Bone marrow (tissue), 2 donors: ENCODE measurements at places on chromosomes 3 and 15.

DNA sequence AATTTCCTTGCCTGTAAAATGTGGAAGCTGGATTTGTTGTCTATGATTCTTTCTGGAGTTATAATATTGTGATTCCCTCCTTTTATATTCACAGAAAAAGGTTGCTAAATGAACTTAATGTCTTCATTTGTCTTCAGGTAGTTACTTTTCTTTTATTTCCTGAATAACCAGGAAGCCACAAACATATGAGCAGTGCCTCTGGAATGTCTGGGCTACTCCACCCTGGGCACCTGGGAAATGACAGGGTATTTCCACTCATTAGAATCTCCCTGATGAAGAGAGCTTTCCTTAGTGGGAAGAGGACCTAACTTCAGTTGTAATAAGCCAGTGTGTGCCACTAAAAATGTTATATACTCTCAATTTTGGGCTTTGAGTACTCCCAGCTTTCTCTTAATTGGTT is 3.8 kb upstream of the SLMAP start:
- no peak for DNase-seq

GRCh38 chr15:39649757-39650156 is 68.9 kb downstream of the THBS1 start:
- no peak for DNase-seq

DNA sequence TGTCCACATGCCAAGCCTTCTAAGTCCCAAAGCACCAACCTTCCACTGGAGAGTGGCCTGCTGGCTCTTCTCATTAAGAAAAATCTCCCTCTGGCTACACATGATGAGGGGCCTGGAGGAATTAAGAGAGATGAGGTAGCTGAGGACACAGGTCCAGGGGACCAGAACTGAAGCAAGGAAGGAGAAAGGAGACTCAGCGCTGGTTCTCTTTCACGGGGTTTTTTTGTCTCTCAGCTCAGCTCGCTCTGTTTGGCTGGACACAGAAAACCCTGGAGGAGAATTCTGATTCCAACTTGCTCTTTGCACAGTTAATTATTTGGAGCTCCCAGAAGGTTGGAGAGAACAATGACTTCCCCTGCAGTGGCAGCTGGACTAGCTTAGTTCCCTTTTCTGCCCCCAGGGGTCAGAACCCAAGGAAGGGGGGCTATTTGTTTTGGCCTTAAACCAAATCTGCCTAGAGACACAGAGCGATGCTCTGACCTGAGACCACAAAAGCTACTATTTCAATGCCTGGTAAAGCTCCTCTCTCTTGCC is 507.6 kb downstream of the FHIT start:
- DNase-seq, result no peak

- no peak for DNase-seq
Measured at GRCh38 chr3:52860424-52860768, 25.6 kb upstream of the MUSTN1 start.

- DNase-seq, result no peak
Measured at GRCh38 chr3:61518590-61518989, 42.8 kb upstream of the PTPRG start.

DNA sequence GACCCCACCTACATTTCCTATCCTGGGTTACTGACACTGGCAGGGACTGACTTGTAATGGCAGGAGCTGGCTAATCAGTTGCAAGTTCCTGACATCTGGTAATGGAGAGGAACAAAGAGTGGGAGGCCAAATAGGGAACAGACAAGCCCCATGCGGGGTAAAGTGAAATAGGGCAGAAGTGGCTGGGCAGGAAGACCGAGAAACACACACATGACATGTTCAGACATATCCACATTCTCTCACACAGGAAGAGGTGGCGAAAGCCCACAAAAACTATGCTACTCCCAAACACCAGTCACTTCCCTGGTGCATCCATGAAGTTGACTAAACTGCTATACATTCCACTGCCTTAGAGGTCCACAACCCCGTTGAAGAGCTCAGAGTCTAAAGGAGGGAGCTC is 394.1 kb upstream of the TBL1XR1 start:
- DNase-seq, result no peak

DNA sequence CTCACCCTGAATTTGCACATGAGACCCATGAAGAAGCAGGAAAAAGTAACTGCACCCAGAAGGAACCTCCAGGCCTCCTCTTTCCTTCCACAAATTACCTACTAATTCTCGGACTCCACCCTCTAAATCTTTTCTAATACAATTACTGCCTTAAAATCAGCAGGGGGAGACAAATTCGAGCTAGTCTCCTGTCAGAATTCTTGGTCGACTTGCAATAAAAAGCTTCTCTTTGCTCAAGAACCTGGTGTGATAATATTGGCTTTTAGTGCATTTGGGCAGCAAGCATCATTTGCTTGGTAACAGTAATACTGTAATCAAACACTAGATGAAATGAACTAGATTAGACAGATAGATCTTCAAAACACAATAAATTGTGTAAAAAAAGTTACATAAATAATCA is 281.9 kb downstream of the RAP2B start:
- no peak for DNase-seq

DNA sequence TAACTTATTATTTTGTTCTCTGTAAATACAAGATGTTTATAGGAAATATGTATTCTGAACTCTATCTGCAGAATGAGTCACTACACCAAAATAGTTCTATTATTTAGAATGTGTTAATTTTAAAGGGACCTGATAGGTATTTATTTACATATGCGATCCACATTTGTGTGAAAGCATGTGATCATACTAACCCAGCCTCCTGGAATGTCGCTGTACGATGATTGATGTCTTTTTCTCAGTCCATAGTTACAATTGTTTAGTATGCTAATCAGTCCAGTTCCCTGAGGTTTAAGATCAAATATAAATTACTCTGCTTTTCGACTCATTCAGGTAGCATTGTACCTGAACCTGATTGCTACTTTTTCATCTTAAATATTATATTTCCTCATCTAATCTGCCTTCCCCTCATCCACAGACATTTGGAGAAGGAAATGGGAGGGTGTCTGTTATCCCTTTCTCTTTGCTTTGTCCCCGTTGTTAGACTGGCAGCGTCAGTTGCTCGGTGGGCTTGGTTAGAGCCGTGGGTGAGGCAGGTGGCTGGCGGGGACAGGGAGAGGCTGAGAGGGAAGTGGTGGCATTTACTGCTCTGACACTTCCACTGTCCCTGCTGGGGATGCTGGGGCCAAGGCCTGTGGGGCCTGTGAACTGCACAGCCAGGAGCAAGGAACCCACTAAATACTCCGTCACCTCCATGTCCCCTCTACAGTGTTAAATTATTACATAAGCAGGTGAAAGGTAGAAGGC is 27.8 kb upstream of the NR2E3 start:
- no peak for DNase-seq

GRCh38 chr15:39785139-39785538 is 2.5 kb upstream of the FSIP1 start:
- DNase-seq, result no peak

DNA sequence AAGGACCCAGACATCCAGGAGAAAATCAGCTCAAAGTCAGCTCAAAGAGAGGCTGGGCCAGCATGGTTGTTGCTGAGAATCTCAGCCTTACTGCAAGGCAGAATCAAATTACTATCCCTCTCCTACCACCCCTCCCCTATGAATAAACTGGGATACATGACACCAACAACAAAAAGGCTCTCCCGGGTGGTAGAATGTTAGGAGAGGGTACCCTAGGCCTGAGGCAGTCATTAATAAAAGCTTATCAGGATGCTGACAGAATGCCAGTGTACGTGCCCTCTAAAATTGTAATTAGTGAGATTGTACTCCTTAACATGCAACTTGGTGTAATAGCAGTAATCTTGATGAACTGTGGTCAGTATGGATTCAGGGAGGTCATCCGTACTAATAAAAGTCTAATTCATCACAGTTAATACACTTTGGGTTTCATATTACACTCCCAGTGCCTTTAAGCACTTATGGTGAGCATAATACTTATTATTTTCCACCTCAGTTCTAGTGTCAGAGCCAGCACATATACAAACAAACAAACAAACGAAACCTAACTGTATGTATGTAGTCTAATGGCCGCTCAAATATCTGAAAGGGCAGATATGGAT is 76.5 kb downstream of the B3GALNT1 start:
- no peak for DNase-seq

GRCh38 chr3:15982667-15983196 is 185.0 kb upstream of the ANKRD28 start:
- no peak for DNase-seq

GRCh38 chr3:124419303-124419702 is 310.9 kb upstream of the UMPS start:
- DNase-seq, result no peak

GRCh38 chr15:31267161-31268107 is 59.2 kb upstream of the KLF13 start:
- DNase-seq, result no peak

DNA sequence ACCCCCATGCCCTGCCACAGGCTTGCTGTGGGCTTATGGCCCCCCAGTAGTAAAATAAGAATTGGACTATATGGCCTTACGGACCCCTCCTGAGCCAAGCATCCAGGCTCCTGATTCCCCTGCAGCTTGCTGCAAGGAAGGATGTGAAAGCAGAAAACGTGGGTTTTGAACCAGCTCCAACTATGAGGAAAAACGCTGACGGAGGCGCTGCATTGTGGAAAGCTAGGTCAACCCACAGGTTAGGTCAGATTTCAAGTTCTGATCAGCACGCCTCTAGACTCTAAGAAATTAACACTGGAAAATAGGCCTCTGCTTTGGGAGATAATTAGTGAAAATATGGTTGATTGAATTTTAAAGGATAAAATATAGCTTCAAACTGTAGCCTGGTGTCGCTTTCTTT is 195.4 kb upstream of the HES1 start:
- DNase-seq, result no peak

DNA sequence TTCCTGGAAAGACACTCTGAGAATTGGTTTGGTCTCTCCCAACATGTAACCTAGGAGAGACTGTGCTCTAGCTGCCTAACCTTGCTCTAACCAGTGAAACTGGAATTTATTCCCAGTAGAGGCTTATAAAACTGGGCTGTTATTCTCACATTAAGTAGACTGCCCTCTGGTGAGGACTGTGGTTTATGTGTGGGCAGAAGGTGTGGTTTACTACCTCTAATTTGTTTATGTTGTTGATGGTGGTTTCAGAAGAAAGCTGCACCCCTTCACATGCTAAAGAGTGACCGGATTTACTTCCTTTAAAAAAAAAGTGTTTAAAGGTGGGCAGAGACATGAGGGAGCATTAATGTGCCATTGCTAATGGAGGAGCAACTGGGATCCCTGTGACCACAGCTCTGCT is 273.2 kb downstream of the MECOM start:
- DNase-seq, result no peak

GRCh38 chr3:115436767-115437301 is 186.5 kb upstream of the GAP43 start:
- DNase-seq, result no peak

GRCh38 chr15:70060993-70061305 is 36.8 kb downstream of the TLE3 start:
- DNase-seq, result no peak

DNA sequence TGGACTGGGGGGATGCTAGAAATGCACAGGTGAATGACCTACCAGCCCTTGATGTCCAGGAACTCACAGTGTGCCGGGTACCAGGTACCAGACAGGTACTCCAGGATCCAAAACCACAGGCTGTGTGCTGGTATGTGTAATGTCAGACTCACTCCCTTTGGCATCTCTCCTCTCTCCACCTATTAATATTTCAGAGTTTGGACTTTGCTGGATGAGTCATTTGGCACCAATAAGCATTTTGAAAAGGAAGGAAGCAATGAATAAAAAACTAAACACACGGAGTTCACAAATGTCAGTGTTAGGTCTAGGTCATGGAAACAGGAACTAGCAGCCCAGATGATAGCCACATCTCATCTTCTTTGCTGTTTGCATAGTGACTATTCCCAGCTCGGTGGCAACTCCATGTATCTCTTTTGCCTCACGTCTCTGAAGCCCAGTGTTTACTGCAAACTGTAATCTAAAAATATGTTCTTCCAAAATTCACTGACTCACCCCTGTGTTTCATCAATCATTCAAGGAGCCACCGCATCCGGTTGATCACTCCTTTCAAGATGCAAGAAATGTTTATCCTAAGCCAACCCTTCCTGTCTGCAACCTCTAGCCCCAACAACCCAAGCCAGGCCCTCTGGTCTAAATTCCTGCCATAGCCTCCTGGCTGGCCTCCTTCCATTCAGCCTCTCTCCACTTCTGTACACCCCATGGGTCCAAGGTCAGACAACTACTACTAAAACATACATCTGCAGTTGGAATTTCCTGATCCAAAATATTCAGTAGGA is 8.4 kb downstream of the ITGB5 start:
- no peak for DNase-seq

GRCh38 chr3:141485641-141486495 is 959 bp upstream of the RASA2 start:
- DNase-seq, result no peak

DNA sequence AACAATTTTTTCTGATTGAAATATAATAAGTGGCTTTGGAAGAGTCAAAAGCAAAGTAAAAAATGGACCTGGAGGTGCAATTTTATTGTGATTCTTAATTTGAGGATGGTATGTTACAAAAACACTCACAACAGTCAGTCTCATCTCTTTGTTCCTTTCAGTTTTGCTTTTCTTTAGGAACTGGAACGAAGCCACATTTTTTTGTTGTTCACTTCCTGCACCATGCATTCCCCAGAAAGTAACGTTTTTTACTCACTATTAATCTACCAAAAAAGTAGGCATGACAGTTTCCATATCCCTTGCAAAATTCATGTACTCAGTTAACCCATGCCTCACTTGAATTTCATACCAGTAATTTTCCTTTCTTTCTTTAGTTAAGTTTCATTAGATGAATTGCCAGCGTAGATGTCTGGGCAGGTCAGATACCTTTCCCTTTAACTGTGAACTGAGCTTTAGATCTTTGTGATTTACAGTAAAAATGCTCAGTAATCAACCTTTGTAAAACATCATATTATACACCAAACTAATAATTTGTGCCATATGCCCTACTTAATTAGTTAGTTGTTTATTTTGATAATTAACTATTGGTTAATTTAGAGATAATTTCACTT is 384.3 kb downstream of the ROBO1 start:
- no peak for DNase-seq

DNA sequence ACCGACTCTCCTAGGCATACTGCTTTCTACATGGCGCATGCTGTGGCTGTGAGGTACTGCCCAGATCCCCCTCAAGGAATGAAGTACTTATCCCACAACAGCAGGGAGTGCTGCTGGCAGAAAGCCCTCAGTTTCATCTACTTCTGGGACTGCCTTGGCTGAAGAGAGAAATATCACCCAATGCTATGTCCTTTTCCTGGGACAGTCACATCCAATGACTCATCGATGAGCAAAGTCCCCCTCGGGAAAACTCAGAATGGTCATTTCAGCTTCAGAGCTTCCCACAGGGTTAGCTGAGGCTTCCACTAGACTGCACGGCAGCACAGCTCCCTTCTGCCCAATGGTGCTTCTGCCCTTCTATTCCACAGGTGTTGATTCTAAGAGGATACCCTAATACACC is 3.6 kb upstream of the NMD3 start:
- DNase-seq, result no peak

GRCh38 chr3:45659661-45660566 is 29.3 kb upstream of the SACM1L start:
- DNase-seq, result no peak

DNA sequence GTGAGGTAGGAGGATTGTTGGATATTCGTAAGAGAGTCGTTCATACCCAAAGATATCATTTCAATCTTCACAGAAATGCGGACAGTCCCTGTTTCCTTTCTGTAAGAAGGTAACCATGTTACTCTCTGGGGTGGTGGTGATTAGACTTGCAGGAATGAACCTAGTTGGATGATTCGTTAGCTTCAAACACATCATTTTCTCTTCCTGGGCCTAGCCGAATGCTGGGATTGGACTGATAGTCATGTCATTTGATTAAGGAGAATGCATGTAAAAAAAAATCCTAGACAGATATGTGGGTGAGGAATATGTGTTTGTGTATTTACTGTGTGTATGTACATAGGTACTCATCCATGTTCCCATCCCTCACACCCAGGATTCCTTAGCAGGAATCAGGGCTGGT is 12.4 kb downstream of the SLCO3A1 start:
- DNase-seq, result no peak
